ENCODE measurements at places on chromosomes 4 and X.
A peak's percentile ranks its signal among the peaks of the same experiment; 100 is the strongest.

DNA sequence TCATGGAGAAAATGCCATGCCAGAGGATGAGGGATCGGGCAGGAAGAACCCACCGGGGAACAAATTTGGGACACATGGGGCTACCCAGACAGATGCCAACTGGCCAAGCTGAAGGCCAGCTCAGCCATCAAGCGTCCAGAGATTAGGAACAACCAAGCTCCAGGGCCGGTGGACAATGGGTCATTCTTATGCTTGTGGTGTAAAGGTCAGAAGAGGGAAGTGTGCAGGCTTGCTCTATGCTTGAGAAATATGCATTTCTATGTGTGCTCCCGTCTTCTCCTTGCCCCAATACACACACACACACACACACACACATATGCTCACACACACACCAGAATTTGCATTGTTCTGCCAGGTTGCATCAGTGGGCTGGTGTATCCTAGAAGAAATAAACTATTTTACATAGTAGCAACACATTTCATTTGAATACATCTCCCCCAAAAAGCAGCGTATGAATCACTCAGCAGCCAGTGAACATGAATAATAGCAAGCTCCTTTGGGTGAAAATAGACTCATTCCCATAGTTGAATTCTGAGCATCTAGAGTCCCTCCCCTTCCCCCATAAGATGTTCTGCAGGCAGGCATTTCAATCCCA, 201.9 kb upstream of the PPARGC1A start:
- no peak for DNase-seq

GRCh38 chrX:11754958-11755645, 2.9 kb upstream of the MSL3 start:
- no peak for DNase-seq

- no peak for DNase-seq
Measured at GRCh38 chr4:53507058-53507457, 84.2 kb downstream of the LNX1 start.

DNA sequence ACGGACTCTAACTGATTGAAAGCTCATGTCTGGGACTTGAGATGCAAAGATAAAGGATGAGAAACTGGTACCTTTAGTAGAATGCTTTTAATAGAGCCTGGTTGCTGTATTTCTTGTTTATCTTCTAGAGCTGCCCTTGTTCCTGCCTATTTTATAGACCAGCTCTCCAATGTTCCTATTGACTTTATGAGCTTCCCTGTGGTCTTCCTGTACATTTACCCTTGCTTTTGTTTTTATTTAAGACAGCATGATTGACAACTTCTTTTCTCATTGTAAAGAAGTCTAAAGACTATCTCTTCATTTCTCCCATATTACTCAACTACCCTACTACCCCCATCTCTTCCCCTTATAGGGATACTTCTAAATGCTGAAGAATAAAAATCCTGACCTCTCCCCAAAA, 174.7 kb downstream of the UGT8 start:
- no peak for DNase-seq

DNA sequence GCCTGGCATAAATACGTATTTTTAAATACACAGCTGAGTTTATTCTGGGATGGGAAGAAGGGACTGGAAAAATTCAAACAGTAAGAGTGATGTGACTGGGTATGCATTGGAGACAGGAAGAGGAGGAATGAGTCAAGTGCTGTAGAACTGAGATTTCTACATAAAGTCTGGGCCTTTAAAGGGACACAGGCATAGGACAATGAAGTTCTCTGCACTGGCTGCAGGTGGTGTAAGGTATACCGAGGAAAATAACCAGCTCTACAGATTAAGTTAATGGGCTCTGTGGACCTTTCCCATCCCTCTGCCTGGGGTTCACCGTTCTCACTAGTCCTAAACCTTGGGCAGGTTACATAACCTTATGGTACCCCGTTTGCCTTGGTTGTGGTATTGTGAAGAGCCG, 68.7 kb downstream of the DHX15 start:
- DNase-seq = no peak

- DNase-seq = no peak
Measured at GRCh38 chr4:55865228-55865806, 11.9 kb downstream of the EXOC1 start.

DNA sequence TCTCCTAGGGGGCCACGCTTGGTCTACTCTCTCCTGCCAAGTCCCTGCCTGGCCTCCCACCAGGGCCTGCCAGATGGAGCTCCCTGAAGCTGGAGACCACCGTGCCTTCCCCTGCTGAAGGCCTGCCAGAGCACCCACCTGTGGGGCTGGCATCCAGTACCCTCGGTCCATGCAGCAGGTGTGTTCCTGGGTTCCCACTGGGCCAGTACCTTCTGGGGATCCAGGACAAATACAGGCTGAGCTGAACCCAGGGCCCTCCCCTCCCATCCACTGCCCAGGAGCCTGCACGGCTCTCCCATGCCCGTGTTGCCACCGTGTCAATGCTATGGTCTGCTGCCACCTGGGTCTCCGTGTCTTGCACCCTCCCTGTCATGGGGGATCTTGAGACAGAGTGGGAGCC, 68.8 kb downstream of the ABLIM2 start:
- DNase-seq = no peak

- DNase-seq = no peak
Measured at GRCh38 chr4:54882616-54883015, 224.9 kb downstream of the KIT start.

GRCh38 chrX:154369449-154370299, 4.8 kb downstream of the FLNA start:
- peak; percentile 60 for DNase-seq

DNA sequence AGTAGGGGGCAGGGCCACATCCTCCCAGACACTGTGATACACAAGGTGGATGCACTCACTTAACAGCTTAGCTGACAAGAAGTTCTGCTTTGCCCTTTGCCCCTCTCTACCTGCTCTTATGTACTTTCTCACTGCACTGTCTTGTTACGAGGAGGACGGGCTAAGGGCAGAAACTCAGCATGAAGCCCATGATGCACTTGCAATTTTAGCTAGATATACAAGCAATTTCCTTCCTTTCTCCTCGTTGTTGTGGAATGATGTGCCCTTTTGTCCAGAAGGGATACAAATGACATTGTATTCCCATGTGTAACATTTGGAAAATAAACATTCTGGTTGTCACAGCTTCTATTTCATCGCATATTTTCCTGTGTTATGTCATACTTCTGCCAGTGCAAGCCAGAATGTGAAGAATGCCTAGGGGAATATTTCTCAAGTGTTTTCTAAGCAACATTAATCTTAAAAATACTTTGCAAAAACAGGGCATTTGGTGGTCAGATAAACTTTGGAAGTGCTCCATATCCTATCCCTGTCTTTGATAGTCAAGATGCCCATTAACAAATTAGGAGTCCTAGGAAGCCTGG, 47.2 kb downstream of the MAOA start:
- no peak for DNase-seq

GRCh38 chr4:182169987-182170386, 73.2 kb upstream of the TENM3 start:
- DNase-seq = no peak

- no peak for DNase-seq
Measured at GRCh38 chrX:47234583-47234982, 1.8 kb downstream of the USP11 start.

DNA sequence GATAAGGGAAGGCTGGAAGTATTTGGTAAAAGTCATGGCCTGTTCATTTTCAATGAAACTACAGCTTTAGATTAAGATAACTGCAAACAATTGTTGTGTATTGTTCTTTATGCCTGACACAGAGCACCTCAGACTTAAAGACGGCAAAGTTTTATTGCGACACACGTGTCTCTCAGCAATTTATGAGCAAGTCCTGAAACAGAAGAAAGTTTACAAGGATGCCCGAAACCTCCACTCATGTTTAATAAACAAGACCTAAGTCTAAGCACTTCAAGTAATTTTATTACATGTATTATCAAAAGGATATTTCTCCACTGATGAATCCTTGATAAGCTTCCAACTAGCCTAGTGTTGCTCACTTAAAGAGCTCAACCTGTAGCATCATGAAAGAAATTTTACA, 51.0 kb downstream of the DHX15 start:
- DNase-seq = no peak

- no peak for DNase-seq
Measured at GRCh38 chrX:87425618-87426017, 92.0 kb upstream of the KLHL4 start.

GRCh38 chr4:80295336-80295735, 28.9 kb downstream of the FGF5 start:
- no peak for DNase-seq

- no peak for DNase-seq
Measured at GRCh38 chr4:138341739-138342415, 99.7 kb upstream of the SLC7A11 start.

DNA sequence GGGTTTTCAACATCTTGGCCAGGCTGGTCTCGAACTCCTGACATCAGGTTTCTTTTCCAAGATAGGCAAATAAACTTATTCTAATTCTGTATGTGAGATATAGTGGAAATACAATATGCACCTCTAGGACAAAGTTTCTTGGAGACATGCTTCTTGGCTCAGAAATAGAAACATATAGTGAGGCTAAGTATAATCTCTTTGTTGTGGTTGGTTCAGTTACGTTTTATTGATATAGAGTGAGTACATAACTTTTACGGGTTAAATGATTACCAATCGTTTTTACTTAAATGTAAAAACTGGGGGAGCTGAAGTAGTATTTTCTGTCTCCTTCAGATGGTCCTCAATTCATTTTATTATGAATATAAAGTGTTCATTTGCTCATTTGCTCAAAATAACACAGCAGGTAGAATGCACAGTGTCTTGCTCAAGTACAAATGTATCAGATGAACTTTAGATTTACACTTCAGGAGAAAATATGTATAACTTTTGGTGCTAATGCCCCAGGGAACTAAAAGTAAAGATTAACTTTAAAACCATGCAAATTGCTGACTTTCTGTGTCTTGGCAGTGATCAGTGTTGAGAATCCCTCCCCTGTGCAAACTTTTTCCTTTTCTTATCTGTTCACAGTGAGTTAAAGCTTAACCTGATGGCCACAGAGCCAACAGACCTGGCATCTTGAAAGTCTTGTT, 77.6 kb downstream of the AFF1 start:
- DNase-seq = no peak

GRCh38 chrX:68867458-68868112, 38.8 kb downstream of the EFNB1 start:
- no peak for DNase-seq

Data from activated T-helper 9 cell treated with anti-CD3 and anti-CD28 coated beads, Interleukin-2, amount 50 U/mL, for 16 hours (primary cell).